ENCODE measurements at places on chromosomes 2 and 18. TPM values are rescaled to one million over a fixed set of nuclear protein-coding genes. Genes with fewer than 3 reads are reported as not detected.

DNA sequence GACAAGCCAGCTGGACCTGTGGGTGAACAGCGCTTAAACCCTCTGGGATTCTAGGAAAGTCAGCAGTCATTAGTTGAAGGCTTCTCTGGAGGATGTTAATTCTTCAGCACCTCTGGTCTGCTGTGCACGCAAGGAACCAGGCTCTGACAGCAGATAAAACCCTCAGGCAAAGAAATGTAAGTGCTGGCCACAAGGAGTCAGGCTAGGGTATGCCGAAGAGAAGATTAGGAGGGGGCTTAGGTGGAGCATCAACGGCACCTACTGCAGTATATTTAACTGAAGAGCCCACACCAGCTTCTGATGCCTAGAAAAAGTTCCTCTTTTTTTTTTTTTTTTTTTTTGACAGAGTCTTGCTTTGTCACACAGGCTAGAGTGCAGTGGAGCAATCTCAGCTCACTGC, 304.2 kb upstream of the MC4R start:
- no peak overlapping the region for H3K27ac ChIP-seq
- H3K36me3 ChIP-seq, result no peaks in the 10 kb centered on the region
- H3K4me3 ChIP-seq, result no peak overlapping the region
- peaks cover 38% of the 10 kb centered on the region for H3K27me3 ChIP-seq
- DNase-seq, result no peak

- H3K4me3 ChIP-seq, result no peak overlapping the region
- H3K27me3 ChIP-seq, result no peaks in the 10 kb centered on the region
- DNase-seq, result peak; percentile 54
- no peak overlapping the region for H3K27ac ChIP-seq
- no peaks in the 10 kb centered on the region for H3K36me3 ChIP-seq
These were observed 372.5 kb downstream of the SATB2 start for GRCh38 chr2:199085261-199085660.

GRCh38 chr18:34710934-34711333, 836 bp downstream of the DTNA start:
- H3K36me3 ChIP-seq, result no peaks in the 10 kb centered on the region
- H3K27ac ChIP-seq, result no peak overlapping the region
- H3K27me3 ChIP-seq, result no peaks in the 10 kb centered on the region
- no peak for DNase-seq

GRCh38 chr18:79795446-79795845, 2.3 kb upstream of the KCNG2 start:
- no peak for DNase-seq
- no peak overlapping the region for H3K4me3 ChIP-seq
- H3K27ac ChIP-seq, result no peak overlapping the region
- H3K27me3 ChIP-seq, result peaks cover 15% of the 10 kb centered on the region
- peaks cover 13% of the 10 kb centered on the region for H3K4me1 ChIP-seq

GRCh38 chr2:181770150-181770549, 89.8 kb upstream of the NEUROD1 start:
- no peaks in the 10 kb centered on the region for H3K36me3 ChIP-seq
- H3K4me1 ChIP-seq, result peaks cover 30% of the 10 kb centered on the region
- no peak overlapping the region for H3K4me3 ChIP-seq
- peak overlapping the region; percentile 26 for H3K27ac ChIP-seq

- no peak overlapping the region for H3K4me3 ChIP-seq
- DNase-seq, result no peak
- no peak overlapping the region for H3K27ac ChIP-seq
- H3K27me3 ChIP-seq, result peaks cover 56% of the 10 kb centered on the region
These were observed 127.8 kb downstream of the FBXO15 start for GRCh38 chr18:74019864-74020263.

DNA sequence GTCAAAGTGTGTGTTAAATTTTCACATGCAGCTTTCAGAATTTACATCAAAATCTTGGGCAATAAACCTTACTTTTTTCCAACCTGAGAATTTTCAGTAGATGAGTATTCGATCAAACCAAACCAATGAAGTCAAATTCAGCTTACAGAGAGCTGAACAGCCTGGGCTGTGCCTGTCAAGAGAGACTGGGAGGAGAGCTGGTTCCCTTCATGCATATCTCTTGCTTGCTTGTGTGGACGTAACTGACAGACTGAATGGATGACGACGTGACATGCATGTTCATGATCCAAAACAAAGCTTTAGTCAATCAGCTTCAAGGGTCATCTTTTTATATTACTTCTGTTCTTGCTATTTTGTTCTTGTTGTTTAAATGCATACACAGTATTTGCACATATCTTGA, 145.2 kb downstream of the GALNT3 start:
- H3K36me3 ChIP-seq, result no peaks in the 10 kb centered on the region
- no peak overlapping the region for H3K27ac ChIP-seq
- no peak overlapping the region for H3K4me3 ChIP-seq
- DNase-seq, result no peak
- H3K4me1 ChIP-seq, result no peaks in the 10 kb centered on the region

DNA sequence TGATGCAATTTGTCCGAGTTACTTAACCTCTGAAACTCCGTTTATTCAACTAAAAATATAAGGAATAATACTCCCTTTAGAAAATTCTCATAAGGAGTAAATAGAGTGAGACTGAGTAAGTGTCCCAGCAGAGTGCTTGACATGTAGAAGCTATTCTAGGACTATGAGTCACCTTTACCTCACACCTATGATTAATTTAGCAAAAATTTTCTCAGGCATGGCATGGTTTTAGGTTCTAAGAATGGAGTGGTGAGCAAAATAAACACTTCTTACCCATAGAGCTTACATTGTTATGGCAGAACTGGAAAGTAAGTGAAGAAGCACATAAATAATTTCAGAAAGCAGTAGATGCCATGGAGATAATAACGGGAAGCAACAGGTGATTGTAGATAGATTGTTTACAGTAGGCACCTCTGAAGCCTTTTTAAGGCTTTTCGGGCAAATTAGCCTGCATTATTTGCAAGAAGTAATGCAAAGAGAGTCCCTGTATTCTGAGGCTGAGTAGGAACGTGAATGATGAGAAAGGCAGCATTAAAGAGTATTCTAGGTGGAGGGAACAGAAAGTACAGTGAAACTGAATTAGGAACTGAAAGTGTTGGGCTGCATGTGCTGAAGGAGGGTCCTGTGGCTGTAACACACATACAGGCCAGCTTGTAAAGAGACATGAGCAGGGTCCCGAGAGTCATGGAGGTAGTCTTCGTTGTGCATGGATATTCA, 209.2 kb downstream of the ZNF407 start:
- peak; percentile 97 for DNase-seq
- peaks cover 26% of the 10 kb centered on the region for H3K4me1 ChIP-seq
- no peaks in the 10 kb centered on the region for H3K36me3 ChIP-seq
- peak overlapping the region; percentile 36 for H3K4me3 ChIP-seq
- H3K27me3 ChIP-seq, result no peaks in the 10 kb centered on the region

DNA sequence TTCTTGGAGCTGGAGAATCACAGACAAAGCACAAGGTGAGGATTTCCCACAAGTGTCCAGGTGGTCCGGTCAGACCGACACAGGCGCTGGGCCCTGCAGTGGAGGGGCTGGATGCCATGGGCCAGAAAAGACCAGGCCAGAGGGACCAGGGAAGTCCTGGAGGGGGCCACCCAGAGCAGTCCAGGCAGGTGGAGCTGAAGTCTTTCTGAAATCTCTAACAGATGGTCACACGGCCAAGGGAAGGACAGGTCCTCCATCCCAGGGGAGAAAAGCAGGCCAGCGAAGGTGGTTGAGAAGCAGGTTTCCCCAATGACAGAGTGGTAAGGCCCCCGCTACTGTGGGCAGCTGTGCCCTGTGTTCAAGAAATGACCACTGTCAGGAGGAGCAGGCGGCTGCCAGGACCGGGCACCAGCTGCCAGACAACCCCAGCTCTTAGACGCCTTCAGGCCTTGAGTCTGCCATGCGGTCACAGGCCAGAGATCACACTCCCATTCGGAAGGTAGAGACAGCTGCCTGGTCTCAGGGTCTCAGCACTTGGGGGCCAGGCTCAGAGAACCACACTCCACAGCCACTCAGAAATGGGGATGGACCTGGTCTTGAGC, 25.9 kb downstream of the HS1BP3 start:
- H3K36me3 ChIP-seq, result no peaks in the 10 kb centered on the region
- H3K27me3 ChIP-seq, result no peaks in the 10 kb centered on the region
- H3K4me1 ChIP-seq, result no peaks in the 10 kb centered on the region
- no peak for DNase-seq

DNA sequence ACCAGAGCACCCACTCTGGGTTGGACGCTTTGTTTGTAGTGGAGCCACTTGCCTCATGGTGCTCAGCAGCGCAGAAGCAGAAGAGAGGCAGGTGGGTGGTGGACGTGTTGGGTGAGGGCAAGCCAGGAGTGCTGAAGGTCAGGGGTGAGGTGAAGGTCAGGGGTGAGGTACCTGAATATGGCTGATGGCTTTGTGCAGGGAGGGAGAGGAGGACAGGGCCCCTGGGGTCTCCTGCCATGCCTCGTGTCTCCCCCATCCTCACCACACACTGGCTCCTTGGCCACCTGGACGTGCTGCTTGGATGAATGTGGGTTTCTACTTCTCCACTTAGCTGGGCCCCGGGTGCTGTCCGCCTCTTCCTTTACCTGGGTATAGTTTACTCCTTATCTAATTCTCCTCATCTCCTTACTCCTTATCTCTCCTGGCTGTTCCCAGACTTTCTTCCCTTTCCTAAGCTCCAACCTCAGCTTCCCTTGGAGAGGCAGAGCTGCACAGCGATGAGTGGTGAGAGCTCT, 68.1 kb downstream of the DYSF start:
- H3K4me1 ChIP-seq, result no peaks in the 10 kb centered on the region
- H3K36me3 ChIP-seq, result no peaks in the 10 kb centered on the region
- H3K27ac ChIP-seq, result no peak overlapping the region
- H3K27me3 ChIP-seq, result no peaks in the 10 kb centered on the region

DNA sequence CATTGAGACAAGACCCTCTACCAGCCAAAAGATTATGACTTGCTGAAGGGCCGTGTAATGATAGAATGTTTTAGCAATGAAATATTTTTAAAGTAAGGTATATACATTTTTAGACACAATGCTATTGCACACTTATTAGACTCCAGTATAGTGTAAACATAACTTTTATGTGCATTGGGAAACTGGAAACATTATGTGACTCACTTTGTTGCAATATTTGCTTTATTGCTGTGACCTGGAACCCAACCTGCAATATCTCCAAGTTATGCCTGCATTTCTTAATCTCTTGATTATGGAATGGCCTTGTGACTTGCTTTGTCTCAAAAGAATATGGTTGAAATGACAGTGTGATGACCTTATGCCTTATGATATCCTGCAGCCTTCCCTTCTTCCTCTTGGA, 502.0 kb downstream of the EPHA4 start:
- peaks cover 3% of the 10 kb centered on the region for H3K36me3 ChIP-seq
- 0 out of 2 replicates have a peak, but pooled peaks cover 2% of the 10 kb centered on the region for H3K4me1 ChIP-seq

DNA sequence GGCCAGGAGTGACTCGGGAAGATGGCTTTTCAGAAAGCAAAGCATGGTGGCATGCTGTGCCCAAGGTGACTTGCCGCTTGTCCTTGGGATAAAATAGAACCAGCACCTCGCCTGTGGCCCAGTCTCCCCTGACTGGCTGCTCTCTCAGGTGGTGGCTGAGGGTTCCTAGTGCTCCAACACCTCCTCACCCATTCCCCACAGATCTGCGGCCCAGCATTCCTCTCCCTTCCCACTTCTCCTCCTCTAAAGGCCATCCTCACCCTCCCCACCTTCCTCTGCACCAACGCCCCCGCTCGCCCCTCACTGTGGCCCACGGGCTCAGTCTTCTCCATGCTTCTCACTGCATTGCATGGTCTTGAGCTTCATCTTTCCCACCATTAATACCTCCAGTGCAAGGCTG, 132.4 kb downstream of the PXDN start:
- no peak for DNase-seq
- H3K4me1 ChIP-seq, result peaks cover 21% of the 10 kb centered on the region
- no peaks in the 10 kb centered on the region for H3K36me3 ChIP-seq
- no peak overlapping the region for H3K4me3 ChIP-seq

DNA sequence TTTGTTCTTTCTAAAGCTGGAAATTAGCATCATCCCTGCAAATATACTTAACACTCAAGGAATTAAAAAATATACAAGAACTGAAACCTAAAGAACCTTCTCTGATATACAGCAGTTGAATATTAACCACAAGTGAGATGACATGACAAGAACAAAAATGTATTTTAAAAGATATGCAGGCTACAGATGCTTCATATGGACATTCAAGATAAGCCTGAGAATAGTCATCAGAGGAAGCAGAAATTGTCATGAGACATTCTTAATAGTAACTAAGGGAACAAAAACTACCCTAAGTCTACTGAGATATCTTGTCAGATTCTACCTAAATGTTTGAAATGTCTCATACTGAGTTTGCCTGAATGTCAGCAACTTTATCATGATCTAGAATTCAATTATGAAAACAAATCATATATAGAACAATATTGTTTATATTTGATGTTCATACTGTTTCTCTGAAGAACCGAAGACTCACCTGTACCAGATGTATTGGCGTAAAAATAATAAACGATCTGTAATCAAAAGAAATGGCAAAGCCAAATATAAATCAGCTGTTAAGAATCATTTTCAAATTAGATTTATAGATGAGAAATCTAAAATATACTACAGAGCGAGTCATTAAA, 4.7 kb downstream of the NBAS start:
- H3K4me1 ChIP-seq, result peaks cover 12% of the 10 kb centered on the region
- H3K36me3 ChIP-seq, result peaks cover 10% of the 10 kb centered on the region
- H3K27ac ChIP-seq, result no peak overlapping the region
- H3K27me3 ChIP-seq, result no peaks in the 10 kb centered on the region
- no peak for DNase-seq

- H3K27ac ChIP-seq, result peak overlapping the region; percentile 38
- no peak overlapping the region for H3K4me3 ChIP-seq
- 0 out of 2 replicates have a peak, but pooled peaks cover 4% of the 10 kb centered on the region for H3K27me3 ChIP-seq
- H3K4me1 ChIP-seq, result peaks cover 27% of the 10 kb centered on the region
These were observed 3.9 kb upstream of the PRELID3A start for GRCh38 chr18:12403601-12404506.

DNA sequence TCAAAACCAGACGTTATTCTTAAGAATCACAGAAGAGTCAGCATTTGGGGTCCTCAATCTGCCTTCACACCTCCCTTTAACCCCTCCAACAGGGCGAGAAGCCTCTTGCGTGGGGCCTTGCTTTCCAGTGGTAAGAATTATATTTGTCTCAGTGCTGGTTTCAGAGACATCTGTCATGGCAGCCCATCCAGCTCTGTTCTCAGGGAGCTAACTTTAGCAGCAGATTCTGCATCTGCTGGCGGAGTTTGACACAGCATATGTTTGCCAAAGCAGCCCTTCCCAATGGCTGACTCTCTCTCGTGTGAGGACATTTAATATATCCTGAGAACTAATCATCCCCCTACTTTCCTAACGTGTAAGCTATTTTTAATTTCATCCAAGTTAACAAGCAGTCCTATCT, 91.5 kb upstream of the BCL11A start:
- H3K36me3 ChIP-seq, result no peaks in the 10 kb centered on the region
- no peak overlapping the region for H3K27ac ChIP-seq
- DNase-seq, result no peak
- no peaks in the 10 kb centered on the region for H3K4me1 ChIP-seq
- peaks cover 85% of the 10 kb centered on the region for H3K27me3 ChIP-seq
- no peak overlapping the region for H3K4me3 ChIP-seq

- H3K4me1 ChIP-seq, result no peaks in the 10 kb centered on the region
- no peaks in the 10 kb centered on the region for H3K36me3 ChIP-seq
- H3K4me3 ChIP-seq, result no peak overlapping the region
- no peaks in the 10 kb centered on the region for H3K27me3 ChIP-seq
These were observed 50.2 kb downstream of the TFCP2L1 start for GRCh38 chr2:121234791-121235190.

GRCh38 chr18:76441002-76441667, 53.9 kb downstream of the ZNF516 start:
- H3K27me3 ChIP-seq, result peaks cover 32% of the 10 kb centered on the region
- no peak for DNase-seq
- H3K36me3 ChIP-seq, result no peaks in the 10 kb centered on the region
- peaks cover 15% of the 10 kb centered on the region for H3K4me1 ChIP-seq
- H3K27ac ChIP-seq, result no peak overlapping the region
- no peak overlapping the region for H3K4me3 ChIP-seq

MAP3K19 gene
- total RNA-seq, result not detected

LBX2 gene
- not detected for total RNA-seq

PROKR1 gene
- total RNA-seq, result 0.12 TPM

PLGLB1 gene
- 0.62 TPM for total RNA-seq

STAM2 gene
- 18.0 TPM for total RNA-seq

ICA1L gene
- total RNA-seq, result 1.3 TPM

FAM124B gene
- total RNA-seq, result not detected

SERPINB4 gene
- total RNA-seq, result 0.40 TPM

Measured in PC-3 (cell line).